Activated effector memory CD4-positive, alpha-beta T cell treated with anti-CD3 and anti-CD28 coated beads, Interleukin-2, amount 50 U/mL, for 16 hours (primary cell): ENCODE measurements at places on chromosomes 7 and 10.
A peak's percentile ranks its signal among the peaks of the same experiment; 100 is the strongest.

- DNase-seq = no peak
These were observed 271.0 kb upstream of the PODXL start for GRCh38 chr7:131827421-131827820.

GRCh38 chr10:70652761-70653657, 19.3 kb upstream of the ADAMTS14 start:
- peak; percentile 59 for DNase-seq

GRCh38 chr10:54904833-54905232, 103.8 kb upstream of the PCDH15 start:
- no peak for DNase-seq

DNA sequence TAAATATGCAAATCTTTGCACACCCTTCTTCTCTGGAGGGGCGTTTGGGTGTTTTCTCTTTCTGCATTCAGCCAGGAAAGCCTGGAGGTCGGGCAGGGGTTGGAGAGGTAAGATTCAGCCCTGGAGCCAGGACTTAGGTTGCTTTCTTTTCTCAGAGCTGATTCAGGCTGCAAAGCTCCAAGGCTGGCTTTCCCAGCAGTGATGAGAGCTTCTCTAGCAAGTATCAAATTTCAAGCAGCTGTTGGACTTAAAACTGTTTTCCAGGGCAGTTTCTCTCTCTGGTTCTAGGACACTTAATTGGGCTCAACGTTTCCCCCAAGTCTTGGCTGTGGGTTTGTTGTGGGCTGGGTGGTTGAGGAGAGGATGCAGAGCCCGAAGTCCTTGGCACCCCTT, 608 bp downstream of the AKR1B10 start:
- no peak for DNase-seq

DNA sequence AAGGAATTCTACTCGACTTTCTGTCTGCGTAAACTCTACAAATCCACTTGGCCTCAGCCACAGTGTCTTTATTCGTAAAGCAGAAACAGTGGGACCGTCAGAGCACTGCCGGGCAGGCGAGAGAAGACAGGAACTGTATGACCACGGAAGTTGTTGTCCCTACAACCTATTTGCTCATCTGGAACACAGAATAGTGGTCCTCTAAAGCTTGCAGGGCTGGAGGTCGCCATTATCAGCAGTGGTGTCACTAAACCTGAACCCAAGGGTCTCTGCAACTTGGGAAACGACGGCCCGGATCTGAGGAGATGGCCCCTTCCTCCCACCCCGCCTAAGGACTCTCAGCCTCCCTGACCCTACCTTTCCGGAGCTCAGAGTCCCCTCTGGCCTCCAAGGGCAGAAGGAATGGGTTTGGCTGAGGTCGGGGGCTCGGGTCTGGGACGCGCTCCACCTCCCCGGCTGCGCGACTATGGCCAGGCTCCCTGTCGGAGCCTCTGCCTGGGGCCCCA, 442 bp downstream of the STYXL1 start:
- DNase-seq = no peak

DNA sequence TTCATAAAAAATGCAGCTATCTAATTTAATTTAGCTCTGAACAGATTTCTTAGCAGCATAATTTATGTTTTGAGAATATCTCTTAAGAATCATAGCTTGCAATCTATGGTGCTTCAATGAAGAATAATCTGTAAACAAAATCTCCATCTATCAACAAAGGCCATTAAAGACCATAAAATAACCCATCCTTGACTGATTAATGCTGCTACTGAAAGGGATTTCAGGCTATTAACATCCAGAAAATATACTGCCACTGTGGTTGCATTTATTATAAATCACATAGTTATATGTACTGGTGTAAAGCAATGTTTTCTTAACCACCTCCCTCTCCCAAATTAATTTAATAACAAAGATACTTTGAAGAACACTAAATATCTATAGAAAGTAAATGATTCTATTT, 191.6 kb downstream of the PCDH15 start:
- DNase-seq = no peak
